ENCODE measurements at places on chromosomes 2 and 18.

DNA sequence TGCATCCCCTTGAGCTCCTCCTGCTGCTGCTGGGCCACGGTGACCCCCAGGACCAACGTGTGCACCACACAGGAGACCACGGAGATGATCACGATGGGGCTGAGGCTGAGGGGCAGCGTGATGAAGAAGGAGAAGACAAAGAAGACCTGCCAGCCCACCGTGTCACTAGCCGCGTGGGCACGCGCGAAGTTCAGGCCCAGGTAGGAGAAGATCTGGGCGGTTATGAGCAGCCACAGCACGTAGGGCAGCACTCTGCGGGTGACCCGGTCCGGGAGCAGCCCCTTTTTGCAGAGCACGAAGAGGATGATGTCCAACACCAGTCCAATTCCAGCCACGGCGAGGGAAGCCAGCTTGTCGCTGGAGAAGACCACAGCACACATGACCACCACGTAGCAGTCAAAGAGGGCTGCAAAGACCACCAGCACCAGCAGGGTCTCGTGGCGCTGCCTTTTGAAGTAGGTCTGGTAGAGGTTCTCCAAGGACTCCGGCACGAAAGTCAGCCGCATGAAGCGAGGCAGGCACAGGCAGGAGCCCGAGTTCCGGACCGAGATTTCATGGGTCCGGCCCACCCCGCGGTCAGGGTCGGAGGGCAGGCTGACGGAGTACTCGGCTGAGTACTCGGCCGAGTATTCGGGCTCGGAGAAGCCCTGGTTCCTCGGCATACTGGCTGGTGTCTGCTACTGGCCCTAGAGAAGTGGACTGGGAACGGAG is 1.6 kb downstream of the ADCY3 start:
- DNase-seq = no peak

DNA sequence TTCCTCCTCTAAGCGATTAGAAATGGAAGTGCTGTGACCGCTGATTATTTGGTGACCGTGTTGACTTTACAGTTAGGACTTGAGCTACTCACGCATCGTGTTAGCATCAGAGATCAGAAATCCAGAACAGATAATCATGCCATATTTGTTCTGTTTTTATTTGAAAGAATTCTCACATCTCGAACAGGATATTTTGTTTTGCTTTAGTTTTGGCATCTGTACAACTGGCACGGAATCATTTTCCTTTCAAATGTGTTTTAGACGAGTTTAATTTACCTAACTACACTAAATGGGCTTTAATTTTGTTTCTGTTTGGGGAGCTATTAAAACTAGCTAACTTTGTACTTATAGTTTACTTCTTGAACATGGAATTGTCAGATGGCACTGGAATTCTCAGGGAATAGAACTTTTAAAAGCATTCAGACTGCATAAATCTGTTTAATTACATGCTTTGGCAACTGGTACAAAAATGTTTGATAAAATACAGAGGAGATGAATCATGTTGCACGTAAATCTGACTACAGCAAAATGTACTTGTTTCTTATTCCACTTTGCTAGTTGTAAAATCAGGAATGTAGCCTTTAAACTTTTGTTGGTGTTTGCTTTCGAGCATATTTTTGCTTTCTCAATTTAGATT is 1.4 kb downstream of the ITPRID2 start:
- DNase-seq = peak; percentile 39

DNA sequence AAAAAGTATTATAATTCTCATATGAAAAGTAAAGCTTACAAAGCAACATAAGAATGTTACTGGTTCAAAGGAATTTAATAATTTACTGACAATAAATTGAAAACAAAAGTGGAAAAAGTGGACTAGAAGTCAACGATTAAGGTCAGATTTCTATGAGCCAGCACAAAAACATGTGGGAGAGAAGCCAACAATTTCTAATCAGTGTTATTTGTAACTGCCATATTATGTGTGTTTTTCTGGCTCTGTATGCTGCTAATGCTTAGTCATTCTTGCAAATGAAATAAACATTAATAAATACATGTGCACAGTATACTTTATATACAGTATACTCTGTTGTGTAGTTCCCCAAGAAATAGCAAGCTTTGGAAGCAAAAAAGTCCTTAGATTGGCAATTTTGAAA is 301.3 kb upstream of the RGPD4 start:
- DNase-seq = peak; percentile 18

GRCh38 chr18:22557168-22557941 is 139.6 kb upstream of the CTAGE1 start:
- no peak for DNase-seq

- no peak for DNase-seq
Observed at GRCh38 chr2:111054791-111055691, 65.7 kb upstream of the BCL2L11 start.

DNA sequence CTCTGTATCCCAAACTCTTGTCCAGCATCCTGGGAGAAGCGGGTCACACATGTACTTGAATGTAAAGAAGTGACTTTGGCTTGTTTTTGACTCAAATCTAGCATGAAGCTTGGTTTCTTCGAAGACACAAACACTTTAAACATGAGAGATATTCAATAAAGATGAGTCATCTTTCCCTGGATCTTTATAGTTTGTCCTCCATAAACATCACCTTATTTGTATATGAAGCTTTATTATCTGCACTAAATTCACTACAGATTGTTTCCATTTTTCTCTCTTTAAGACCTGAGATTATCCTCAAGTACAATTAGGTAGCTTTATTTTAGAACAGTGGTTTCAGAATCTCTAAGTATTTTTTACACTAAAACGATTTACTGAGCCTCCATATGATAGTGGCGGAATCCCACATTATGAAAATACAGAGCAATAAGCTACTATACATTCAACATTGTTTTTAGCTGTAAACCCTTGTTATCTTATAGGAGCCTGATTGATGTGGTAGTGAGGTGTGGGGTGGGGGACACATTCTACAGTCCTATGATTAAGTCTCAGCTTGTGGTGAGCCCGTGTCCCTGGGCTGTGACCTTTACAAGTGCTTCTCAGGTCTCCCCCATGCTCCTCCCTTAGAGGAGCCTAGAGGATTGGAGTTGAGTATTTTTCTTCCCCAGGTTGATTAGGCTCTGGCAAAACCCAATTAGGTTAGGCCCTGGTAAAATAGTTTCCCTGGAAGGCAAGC is 79.6 kb upstream of the RAPGEF4 start:
- DNase-seq = no peak

Data from HS-5 (cell line).